Choroid plexus epithelial cell (primary cell): ENCODE measurements at places on chromosomes 6 and 20.
A peak's percentile ranks its signal among the peaks of the same experiment; 100 is the strongest.

GRCh38 chr20:221258-221830 lies 5.7 kb upstream of the DEFB129 start:
- no peak for DNase-seq

DNA sequence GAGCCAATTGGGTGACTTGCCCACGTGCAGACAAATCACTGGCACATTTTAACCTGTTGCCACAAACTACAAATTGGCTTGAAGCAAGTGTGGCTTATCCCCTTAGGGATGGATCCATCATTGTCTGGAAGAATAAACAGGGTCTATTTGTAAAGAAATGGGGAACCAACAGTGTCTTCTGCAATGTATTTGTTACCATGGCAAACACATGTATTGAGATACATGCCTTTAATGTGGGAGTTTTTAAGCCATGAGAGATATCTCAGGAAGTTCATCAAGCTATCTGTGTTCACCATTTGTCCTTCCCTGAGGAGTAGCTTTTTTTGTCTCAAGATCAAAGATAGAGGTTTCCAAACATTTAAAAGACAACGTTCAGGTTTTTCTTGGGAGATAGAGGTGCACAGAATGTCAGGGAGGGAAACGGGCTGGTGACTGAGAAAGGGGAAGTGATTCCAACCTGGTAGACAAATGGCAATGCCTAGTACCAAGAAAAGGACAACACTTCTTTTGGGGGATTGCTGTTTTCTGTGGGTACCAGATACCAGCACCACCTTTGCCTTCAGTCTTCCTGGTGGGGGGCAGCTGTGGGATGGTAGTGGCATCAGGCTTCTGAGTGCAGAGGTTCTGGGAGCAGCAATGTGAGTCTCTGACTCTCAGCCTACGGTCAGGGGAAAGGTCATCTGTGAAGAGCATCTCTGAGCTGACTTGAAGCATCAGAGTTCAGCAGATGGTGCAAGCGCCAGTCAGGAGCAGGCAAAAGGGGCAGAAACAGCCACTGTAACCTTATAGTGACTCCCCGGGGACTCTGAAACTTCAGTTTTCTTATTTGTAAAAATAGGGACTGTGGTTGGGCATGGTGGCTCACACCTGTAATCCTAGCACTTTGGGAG lies 20.1 kb upstream of the BCAS1 start:
- DNase-seq: no peak

DNA sequence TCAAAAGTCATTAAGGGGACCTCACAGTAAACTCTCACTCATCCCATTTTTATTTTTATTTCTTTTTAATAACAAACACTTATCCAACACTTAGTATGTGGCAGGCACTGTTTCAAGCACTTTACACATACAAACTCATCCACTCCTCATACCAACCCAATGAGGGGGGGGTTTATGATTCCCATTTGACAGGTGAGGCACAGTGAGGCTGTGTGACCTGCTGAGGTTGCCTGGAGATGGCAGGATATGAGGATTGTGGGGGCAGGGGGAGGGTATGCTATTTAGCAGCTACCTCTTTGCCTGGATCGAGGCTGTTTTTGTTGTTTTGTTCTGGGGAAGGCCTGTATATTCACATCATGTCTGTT lies 219.8 kb downstream of the KIF16B start:
- no peak for DNase-seq

DNA sequence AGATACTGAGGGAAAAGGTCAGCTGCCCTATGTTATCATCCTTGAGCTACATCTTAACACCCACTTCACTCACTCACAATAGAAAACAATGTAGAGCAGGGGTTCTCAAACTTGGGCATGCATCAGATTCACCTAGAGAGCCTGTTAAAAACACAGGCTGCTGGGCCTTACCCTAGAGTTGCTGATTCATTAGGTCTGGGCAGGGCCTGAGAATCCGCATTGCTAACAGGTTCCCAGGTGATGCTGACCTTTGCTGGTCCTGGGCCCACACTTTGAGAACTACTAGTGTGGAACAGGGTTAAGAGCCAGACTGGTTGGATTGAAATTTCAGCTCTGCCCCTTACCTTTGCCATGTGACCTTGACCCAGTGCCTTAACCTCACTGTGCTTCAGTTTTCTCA lies 25.1 kb downstream of the RSPO4 start:
- DNase-seq: no peak

GRCh38 chr6:13454286-13455221 lies 32.8 kb downstream of the GFOD1 start:
- peak; percentile 78 for DNase-seq
